ENCODE measurements at places on chromosomes 4 and X.

GRCh38 chr4:112979881-112980421 lies 69.5 kb upstream of the ANK2 start:
- DNase-seq: no peak

DNA sequence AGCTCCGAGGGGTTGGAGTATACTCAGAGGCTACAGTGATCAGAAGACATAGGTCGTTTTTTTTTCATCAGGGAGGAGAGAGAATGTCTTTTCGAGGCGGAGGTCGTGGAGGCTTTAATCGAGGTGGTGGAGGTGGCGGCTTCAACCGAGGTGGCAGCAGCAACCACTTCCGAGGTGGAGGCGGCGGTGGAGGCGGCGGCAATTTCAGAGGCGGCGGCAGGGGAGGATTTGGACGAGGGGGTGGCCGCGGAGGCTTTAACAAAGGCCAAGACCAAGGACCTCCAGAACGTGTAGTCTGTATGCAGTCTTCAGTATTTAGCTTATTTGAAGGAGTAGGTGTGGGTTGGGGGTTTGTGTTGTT lies 500 bp downstream of the GAR1 start:
- no peak for DNase-seq

DNA sequence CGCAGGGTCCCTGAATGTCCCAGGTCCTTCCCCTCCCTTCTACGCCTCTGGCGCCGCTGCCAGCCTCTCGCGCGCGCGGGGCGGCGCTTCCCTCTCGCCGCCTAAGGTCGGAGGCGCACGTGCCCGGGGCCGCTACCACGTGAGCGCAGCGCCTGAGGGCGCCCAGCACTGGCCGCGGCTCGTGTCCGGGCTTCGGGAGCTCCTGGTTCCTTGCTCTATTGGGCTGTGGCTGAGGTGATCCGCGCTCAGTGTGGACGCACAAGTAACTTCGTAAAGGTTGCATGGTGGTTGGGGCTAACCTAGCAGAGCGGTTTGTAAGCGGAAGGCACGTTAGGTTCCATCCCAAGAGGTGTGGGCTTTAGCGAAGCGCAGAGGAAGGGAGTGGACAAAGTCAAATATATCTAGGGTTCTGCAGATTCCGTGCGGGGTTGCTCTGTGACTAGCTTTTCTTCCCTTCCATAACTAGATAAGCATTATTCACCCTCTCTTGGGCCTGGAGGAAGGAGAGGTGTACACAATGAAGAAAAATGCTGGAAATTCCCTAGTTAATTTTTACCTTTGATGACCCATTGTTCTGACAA lies 1.8 kb downstream of the TLL1 start:
- peak; percentile 22 for DNase-seq

GRCh38 chr4:97367878-97368277 lies 775.4 kb downstream of the STPG2 start:
- no peak for DNase-seq

DNA sequence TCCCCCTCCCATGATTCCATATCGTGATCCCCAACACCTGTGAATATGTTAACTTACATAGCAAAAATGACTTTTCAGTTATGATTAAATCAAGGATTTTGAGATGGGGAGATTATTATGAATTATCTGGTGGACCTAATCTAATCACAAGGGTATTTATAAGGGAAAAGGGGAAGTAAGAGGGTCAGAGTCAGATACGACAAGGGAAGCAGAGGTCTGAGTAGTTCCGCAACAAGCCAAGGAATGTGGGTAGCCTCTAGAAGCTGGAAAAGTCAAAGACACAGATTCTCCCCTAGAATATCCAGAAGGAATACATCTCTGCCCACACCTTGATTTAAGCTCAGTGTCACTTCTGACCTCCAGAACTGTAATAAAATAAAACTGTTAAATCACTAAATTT lies 1.0 kb upstream of the IL13RA1 start:
- no peak for DNase-seq

- DNase-seq: no peak
Measured at GRCh38 chr4:108320061-108320460, 151.3 kb upstream of the LEF1 start.

GRCh38 chr4:38743866-38744265 lies 38.9 kb downstream of the TLR10 start:
- DNase-seq: no peak

GRCh38 chrX:43141885-43142284 lies 363.9 kb upstream of the PPP1R2C start:
- DNase-seq: no peak

- no peak for DNase-seq
Measured at GRCh38 chr4:73019462-73020047, 50.0 kb downstream of the COX18 start.

DNA sequence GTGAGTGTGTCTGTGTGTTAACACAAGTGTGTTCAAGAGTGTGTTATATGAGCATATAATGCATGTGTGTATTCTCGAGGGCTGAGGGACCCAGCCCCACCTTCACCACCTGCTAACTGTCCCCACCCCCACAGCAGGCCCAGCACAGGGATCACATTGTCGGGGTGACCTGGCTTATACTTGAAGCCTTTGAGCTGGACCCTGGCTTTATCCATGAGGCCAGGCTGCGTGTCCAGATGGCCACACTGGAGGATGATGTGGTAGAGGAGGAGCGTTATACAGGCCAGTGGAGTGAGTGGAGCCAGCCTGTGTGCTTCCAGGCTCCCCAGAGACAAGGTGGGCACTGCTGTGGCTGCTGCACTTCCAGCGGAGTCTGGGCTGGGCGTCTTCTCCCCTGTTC lies 7.6 kb downstream of the IL9R start:
- DNase-seq: no peak

DNA sequence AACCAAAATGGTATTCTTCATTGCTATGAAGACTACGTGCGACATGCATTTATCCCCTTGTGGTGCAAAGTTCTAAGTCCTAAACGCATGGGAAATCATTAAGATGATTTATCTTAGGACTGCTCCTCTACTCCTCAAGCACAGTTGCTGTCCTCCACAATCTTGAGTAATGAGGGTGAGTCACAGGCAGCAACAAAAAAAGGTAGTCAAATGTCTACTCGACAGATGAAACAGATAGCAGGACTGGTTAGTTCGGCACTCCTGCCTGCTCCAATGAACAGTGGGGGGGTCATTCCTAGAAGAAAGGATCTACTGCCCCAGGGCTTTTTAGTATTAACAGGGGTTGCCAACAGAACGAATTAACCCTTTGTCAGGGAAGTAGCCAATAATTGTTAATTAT lies 233.7 kb upstream of the FGF13 start:
- no peak for DNase-seq

GRCh38 chr4:25448379-25449109 lies 71.5 kb downstream of the ANAPC4 start:
- DNase-seq: no peak

- DNase-seq: no peak
Measured at GRCh38 chr4:104941661-104942062, 205.0 kb upstream of the TET2 start.

GRCh38 chr4:123555233-123555806 lies 158.7 kb downstream of the SPRY1 start:
- DNase-seq: peak; percentile 94

- no peak for DNase-seq
Measured at GRCh38 chr4:184193556-184194525, 23.8 kb downstream of the ENPP6 start.

GRCh38 chrX:132443196-132444135 lies 45.4 kb downstream of the MBNL3 start:
- DNase-seq: no peak

- no peak for DNase-seq
Measured at GRCh38 chr4:53019485-53020382, 157.6 kb downstream of the RASL11B start.

GRCh38 chr4:8900588-8900987 lies 28.9 kb upstream of the HMX1 start:
- no peak for DNase-seq

GRCh38 chrX:154382483-154383069 lies 3.5 kb downstream of the EMD start:
- no peak for DNase-seq

DNA sequence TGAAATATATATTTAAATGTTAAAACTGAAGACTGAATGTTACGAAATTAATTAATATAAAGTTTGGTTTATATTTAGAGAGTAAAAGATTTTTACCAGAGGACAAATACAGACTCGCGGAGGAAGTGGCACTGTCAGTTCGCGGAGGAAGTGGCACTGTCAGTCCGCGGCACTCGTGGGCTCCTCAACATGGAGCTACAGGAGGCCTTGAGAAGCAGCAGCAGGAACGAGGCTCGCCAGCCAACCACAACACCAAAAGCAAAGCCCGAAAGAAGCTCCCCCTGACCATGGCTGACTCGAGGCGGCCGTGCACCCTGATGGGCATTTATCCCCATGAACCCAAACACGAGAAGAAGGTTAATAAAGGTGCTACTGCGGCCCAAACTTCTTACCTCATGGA lies 125.3 kb upstream of the PABPC4L start:
- no peak for DNase-seq

- DNase-seq: no peak
Measured at GRCh38 chrX:70553516-70553915, 108.9 kb downstream of the DLG3 start.

DNA sequence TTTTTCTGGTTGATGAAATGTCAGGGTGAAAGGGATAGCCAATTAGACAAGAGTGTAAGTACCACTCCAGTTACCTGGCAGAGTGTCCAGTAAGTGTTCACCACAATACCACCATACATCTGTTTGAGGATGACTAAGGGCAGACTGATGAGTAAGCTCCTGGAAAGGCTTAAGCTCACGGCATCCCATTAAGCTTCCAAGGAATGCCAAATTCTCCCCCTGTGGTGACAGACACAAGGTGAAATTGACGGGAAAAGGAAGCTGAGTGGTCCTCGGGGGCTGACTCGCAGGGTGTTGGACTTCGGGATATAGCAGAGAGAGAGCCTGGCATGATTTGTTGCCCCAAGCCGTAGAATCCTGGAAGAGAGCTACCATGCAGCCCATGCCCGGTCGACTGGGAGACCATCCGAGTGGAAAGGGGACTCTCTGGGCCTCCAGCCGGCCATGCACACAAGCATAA lies 7.6 kb upstream of the BST1 start:
- no peak for DNase-seq

DNA sequence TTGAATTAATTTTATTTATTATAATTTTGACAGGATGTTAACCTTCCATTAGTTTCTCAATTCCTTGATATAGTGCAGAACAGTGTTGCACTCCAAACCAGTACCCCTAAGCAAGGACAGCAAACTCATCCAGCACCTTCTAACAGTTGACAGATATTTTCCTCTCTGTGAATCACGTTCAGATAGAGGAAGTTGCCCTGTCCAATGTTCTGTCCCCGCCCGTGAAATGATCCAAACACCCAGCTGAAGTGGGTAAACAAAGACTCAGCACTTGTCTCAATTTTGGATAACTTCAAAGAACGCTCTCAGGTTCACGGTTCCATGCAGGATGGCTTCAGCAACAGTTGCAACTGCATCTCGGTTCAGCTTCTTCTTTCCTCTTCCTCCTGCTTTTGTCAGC lies 1240.0 kb upstream of the ADGRL3 start:
- no peak for DNase-seq

DNA sequence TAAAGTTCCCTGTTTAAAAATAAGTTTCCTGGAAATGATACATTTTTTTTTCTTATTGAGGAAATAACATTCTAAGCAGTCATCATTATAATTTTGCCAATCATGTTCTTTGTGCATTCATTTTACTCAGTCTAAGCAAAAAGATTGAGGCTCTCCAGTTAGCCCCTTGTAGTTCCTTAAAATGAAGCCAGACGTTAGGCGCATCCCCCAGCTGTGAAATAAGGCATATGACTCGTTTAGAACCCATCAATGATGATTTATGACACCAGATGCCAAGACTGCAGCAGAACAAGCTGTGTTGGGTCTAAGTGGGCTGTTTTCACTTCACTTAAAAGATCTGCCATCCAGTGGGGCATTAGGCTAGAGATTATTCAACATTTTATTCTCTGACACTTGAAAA lies 17.0 kb downstream of the PDGFC start:
- DNase-seq: no peak

- DNase-seq: no peak
Measured at GRCh38 chr4:78601013-78601412, 49.4 kb downstream of the ANXA3 start.

DNA sequence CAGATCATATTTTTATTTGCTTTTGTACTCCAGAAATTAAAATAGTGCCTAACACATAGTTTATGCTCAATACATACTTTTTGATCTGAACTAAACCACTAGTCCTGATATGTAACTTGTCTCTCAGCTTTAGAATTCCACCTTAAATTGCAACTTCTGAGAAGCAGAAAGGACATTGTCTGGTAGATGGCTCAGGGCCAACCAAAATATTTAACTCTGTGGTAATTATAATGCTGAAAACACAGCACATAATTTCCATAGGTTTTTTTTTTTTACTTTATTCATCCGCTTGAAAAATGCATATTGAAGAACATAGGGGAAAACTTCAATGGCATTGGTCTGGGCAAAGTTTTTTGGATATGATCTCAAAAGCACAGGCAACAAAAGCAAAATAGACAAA lies 59.3 kb downstream of the AREG start:
- no peak for DNase-seq

- DNase-seq: no peak
Measured at GRCh38 chr4:169795585-169795984, 37.8 kb upstream of the HPF1 start.

DNA sequence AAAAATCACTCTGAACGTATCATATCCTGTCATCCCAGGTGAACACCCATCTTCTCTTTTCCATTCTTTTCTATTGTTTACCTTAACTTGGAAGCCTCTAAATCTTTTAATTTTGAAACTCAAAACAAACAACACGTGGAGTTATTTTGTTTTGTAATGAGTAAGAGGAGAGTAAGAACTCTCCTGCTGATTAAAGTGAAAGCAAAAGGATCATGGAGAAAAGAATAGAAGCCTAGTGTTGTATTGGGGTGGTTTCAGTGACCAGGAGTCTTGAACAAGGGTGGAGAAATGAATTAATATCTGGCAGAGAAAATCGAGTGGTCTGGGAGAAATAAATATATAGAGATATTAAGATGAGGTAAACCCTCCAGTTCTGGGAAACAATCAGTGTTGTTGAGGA lies 237.4 kb upstream of the UGT8 start:
- DNase-seq: no peak

DNA sequence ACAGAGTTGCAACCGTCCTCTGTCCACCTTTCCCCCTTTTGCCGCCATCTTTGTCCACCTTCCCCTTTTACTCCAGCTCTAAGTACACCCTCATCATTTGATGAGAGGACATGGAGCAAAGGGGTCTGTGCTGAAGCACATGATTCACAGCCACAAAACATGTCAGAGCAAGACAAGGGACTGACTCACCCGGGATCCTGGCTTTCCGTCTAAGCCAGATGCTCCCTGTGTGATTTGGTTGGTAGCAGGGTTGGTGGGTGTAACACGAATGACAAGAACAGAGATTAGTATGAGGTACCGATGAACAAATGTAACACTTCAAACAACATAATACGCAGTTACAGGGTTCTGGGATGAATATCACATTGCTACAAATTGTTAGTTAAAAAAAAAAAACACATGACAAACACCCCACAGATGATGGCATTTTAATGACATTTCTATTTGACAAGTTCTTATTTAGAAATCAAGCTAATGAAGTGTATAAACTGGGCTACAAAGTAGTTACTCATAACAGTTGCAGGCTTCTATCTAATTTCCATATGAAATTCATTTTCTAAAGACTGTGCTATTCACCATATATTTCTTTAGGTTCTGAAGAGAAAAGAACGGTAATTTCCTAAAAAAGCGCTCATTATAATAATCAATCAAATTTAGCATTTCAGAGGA lies 71.4 kb upstream of the ETNPPL start:
- DNase-seq: no peak

- peak; percentile 21 for DNase-seq
Measured at GRCh38 chr4:124427095-124427767, 285.3 kb downstream of the ANKRD50 start.
